Upper lobe of right lung (tissue), 1 donor: ENCODE measurements at places on chromosomes 16 and 17.

GRCh38 chr17:13540546-13540945, 61.2 kb downstream of the HS3ST3A1 start:
- no peak overlapping the region for H3K4me3 ChIP-seq
- no peaks in the 10 kb centered on the region for H3K4me1 ChIP-seq
- DNase-seq: no peak
- no peaks in the 10 kb centered on the region for H3K36me3 ChIP-seq
- no peak overlapping the region for H3K27ac ChIP-seq

DNA sequence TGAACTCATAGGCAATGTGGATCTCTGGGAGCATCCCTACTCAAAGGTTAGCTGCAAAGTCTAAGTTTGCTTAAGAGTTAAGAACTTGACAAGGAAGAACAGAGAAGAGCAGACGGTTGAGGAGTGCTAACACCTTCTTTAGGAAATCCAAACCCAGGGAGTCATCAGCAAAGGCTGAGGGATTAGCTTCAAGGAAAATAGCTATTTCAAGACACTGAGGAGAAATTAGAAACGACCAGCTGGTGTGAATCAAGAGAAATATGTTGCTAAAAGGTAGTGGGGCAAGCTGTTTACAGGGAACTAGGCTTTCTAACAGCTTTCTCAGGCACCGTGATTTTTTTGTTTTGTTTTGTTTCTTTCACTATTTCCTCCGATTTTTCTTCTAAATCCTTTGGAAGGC, 90.7 kb downstream of the CDH8 start:
- H3K27ac ChIP-seq: no peak overlapping the region
- no peak overlapping the region for H3K4me3 ChIP-seq
- no peaks in the 10 kb centered on the region for H3K36me3 ChIP-seq
- no peak for DNase-seq
- no peaks in the 10 kb centered on the region for H3K27me3 ChIP-seq
- H3K4me1 ChIP-seq: no peaks in the 10 kb centered on the region

DNA sequence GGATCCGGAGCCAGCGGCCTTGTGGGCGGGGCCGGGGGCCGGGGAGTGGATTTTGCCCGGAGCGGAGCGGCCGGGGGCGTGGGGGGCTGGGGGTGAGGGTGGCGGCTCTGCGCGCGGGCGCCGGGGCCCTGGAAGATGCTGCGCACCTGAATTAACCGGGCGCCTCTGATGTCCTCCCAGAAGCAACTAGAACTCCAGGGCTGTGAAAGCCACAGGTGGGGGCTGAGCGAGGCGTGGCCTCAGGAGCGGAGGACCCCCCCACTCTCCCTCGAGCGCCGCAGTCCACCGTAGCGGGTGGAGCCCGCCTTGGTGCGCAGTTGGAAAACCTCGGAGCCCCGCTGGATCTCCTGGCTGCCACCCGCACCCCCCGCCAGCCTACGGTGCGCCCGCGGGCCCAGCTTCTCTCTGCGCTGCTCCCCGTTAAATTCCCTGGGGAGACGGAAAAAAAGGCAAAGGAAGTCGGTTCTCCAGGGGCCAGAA, 549 bp downstream of the SLC26A11 start:
- H3K4me1 ChIP-seq: peaks cover 14% of the 10 kb centered on the region
- H3K36me3 ChIP-seq: peaks cover 3% of the 10 kb centered on the region
- DNase-seq: no peak

DNA sequence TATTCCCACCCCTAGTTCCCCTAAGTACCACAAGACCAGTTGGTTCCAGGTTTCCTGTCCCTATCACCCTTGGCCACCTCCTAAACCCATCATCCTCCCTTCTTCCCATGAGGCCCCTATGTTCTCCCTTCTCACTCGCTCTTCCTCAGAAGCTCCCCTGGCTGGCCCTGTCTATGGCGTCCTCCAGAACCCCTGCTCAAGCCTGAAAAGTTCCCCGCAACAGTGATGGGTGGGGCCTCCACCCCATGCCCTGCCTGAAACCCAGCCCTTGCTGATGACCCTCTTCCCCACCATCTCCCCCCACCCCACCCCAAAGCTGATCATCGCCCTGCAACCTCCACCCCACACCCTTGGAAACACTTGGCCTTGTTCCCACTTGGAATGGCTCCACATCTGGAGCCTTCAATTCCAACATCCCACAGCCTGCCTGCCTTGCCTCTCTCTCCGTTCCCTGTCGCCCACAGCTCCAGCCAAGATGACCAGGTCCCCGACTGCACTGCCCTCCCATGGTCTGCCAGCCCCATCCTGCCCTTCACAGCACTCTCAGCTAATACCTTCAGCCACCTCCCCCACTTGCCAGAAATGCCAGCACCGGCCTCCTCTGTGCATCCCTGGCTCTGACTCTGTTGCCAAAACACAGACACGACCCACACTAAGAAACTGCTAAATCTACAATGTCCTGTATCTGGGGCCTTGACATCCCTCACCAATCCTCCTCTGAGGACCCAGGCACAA, 10.5 kb downstream of the OSBPL7 start:
- no peaks in the 10 kb centered on the region for H3K27me3 ChIP-seq
- peaks cover 71% of the 10 kb centered on the region for H3K36me3 ChIP-seq
- no peak overlapping the region for H3K4me3 ChIP-seq
- peak overlapping the region; percentile 47 for H3K27ac ChIP-seq
- peak; percentile 59 for DNase-seq

DNA sequence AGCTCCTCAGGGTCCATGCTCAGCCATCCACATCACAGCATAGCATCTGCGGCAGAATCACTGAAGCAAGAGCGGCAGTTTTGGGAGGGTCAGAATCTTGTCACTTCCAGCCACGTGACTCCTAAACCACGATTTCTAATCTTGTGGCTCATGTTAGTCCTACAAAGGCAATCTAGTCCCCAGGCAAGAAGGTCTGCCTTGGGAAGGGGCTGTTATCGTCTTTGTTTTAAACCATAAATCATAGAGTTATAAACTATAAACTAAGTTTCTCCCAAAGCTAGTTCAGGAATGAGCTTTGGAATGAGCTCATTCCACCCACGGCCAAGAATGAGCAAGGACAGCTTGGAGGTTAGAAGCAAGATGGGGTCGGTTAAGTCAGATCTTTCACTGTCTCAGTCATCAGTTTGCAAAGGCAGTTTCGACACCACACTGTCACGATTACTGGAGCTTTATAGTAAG, 20.8 kb upstream of the DNAH17 start:
- no peak for DNase-seq
- no peak overlapping the region for H3K4me3 ChIP-seq
